ENCODE measurements at places on chromosomes 7 and 10.
A peak's percentile ranks its signal among the peaks of the same experiment; 100 is the strongest.

- no peaks in the 10 kb centered on the region for H3K4me1 ChIP-seq
- DNase-seq = no peak
- H3K4me3 ChIP-seq = no peak overlapping the region
Observed at GRCh38 chr7:142863891-142864685, 9.2 kb downstream of the EPHB6 start.

GRCh38 chr10:43781480-43782361, 133.0 kb upstream of the ZNF32 start:
- H3K4me3 ChIP-seq = peak overlapping the region; percentile 65
- no peaks in the 10 kb centered on the region for H3K27me3 ChIP-seq
- peak overlapping the region; percentile 83 for H3K27ac ChIP-seq
- peaks cover 30% of the 10 kb centered on the region for H3K4me1 ChIP-seq
- peaks cover 4% of the 10 kb centered on the region for H3K36me3 ChIP-seq

DNA sequence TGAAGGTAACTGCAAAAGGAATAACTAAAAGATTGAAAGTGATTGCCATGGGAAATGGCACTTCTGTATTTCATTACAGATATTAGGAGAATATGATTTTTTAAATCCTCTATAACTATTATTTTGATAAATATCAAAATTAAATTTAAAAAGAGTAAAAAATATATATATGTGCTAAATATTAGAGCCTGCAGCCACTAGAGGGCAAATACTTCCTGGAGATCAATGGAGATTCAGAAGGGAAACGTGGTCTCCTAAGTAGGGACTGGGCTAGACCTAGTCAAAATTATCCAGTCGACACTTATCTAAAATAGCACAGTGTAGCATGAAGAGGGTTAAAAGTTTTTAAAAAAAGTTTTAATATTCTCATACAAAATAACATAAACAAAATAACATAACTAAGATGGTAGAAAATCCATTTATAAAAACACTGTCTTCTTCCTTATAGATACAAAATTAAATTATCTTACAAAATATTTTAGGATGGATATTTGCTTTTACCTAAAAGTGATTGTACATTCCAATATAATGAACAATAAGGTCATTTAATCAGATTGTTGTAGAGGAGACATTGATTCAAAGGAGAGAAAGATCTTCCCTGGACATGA, 434.3 kb downstream of the MDFIC start:
- peaks cover 2% of the 10 kb centered on the region for H3K27me3 ChIP-seq
- no peak overlapping the region for H3K27ac ChIP-seq
- no peak overlapping the region for H3K4me3 ChIP-seq
- DNase-seq = no peak
- H3K4me1 ChIP-seq = no peaks in the 10 kb centered on the region
- no peaks in the 10 kb centered on the region for H3K36me3 ChIP-seq

GRCh38 chr7:134891262-134891695, 95.0 kb upstream of the AGBL3 start:
- peaks cover 6% of the 10 kb centered on the region for H3K27me3 ChIP-seq
- H3K36me3 ChIP-seq = peaks cover 3% of the 10 kb centered on the region
- H3K27ac ChIP-seq = no peak overlapping the region
- DNase-seq = no peak
- H3K4me3 ChIP-seq = peak overlapping the region; percentile 36
- H3K4me1 ChIP-seq = peaks cover 14% of the 10 kb centered on the region

GRCh38 chr7:83970081-83970480, 224.5 kb downstream of the SEMA3A start:
- H3K36me3 ChIP-seq = no peaks in the 10 kb centered on the region
- no peaks in the 10 kb centered on the region for H3K4me1 ChIP-seq
- no peaks in the 10 kb centered on the region for H3K27me3 ChIP-seq
- no peak overlapping the region for H3K27ac ChIP-seq
- no peak overlapping the region for H3K4me3 ChIP-seq
- no peak for DNase-seq

- H3K27ac ChIP-seq = no peak overlapping the region
- no peaks in the 10 kb centered on the region for H3K27me3 ChIP-seq
- H3K4me1 ChIP-seq = no peaks in the 10 kb centered on the region
- H3K4me3 ChIP-seq = no peak overlapping the region
- H3K36me3 ChIP-seq = no peaks in the 10 kb centered on the region
Observed at GRCh38 chr7:110309941-110310340, 781.0 kb upstream of the LRRN3 start.

DNA sequence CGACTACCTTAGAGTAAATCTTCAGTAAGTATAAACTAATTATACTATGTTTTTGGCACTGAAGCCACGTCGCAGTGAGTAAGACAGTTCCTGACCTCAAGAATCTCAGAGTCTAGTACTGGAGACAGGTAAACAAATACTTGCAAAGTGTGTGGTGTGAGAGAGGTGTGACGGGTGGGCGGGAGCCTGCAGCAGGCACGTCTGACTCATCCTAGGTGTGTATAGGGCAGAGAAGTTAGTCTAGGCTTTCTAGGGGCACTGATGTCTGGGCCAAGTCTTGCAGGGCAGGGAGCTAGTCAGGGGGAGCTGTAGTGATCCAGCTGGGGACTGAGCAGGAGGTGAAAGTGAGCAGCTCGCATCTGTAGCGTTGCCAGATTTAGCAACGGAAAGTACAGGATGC, 35.9 kb upstream of the SFTPD start:
- H3K27me3 ChIP-seq = peaks cover 49% of the 10 kb centered on the region
- H3K36me3 ChIP-seq = no peaks in the 10 kb centered on the region
- H3K4me3 ChIP-seq = no peak overlapping the region
- H3K4me1 ChIP-seq = peaks cover 24% of the 10 kb centered on the region
- peak overlapping the region; percentile 28 for H3K27ac ChIP-seq

DNA sequence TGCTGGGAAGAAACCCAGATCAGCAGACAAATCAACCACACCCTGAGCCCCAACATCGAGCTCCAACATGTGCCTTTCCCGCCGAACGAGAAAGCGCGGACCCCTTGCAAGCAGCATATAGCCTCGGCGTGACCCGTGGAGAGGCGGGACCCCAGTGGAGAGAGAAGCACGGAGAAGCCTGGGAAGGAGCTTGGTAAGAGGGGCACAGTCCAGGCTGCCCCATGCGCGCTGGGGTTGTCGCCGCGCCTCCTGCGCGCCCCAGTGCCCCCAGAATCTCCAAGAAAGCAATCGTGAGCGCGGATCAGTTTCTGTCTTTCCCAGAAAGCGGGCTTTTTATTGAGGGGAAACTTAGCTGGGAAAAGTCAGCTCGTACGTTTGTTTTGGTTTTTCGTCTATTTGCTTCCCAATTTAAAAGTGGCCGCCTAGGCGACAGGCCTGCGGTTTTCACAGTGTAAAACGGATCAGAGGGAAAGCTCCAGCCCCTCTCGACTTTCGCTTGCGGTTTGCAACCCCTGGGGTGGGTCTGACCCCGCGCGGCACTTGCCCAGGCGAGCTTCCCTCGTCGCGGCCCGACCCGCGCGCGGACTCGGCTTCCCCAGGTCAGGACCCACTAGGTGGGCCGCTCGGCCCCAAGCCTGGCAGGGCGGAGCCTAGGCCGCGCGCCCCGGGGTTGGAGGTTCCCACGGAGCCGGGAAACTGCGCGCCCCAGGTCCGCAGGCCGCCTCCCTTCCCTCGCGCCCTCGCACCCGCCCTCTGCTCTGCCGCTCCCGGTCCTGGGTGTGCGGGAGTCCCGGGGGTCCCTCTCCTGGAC, 31.1 kb downstream of the SKIDA1 start:
- H3K27me3 ChIP-seq = peaks cover 65% of the 10 kb centered on the region
- H3K4me1 ChIP-seq = peaks cover 19% of the 10 kb centered on the region
- no peak overlapping the region for H3K27ac ChIP-seq
- H3K36me3 ChIP-seq = no peaks in the 10 kb centered on the region

DNA sequence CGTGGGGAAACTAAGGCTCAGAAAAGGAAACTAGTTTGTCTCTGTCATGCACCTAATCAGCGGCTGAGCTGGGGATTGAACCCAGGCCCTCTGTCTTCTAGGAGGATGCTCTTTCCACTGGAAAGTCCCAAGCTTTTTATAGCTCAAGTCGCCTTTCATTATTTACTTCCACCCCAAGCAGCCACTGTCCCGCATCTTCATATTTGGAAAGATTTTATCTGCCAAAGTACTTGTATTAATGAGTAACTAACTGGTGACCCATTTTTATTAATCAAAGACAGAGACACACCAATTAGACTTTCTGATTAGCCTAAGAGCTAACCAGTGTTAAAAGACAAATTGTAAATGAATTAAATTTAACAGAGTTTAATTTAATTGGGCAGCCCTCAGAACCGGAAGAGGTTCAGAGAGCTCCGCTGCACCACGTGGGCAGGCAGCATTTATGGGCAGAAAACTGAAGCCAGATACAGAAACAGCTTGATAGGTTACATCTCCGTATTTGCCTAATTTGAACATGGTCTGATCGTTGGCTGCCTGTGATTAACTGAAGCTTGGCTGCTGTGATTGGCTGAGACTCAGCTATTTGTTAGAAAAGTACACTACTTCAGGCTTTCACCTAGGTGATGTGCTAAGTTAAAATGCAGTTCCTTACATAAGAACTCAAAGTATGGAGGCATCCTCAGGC, 78.5 kb upstream of the PDCD4 start:
- no peaks in the 10 kb centered on the region for H3K27me3 ChIP-seq
- no peaks in the 10 kb centered on the region for H3K36me3 ChIP-seq
- no peak for DNase-seq

DNA sequence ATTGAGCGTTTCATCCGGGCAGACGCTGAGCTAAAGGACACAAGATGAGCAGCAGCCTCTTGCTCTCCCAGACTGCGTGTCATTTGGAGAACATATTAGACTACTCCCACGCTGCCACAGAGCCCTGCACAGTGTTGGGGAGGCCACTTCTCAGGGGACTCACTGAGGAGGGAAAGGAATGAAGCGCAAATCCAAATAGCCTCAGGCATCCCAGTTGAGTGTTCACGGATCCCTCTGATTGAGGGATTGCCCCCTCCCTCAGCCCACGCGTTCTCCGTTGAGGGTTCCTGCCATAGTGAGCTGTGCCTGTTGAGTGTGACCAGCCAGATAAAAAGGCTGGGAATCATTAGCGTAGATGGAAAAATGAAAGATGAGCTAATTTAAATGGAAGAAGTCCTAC, 563.4 kb downstream of the ACTR3B start:
- no peak for DNase-seq
- H3K36me3 ChIP-seq = no peaks in the 10 kb centered on the region
- H3K4me3 ChIP-seq = no peak overlapping the region

DNA sequence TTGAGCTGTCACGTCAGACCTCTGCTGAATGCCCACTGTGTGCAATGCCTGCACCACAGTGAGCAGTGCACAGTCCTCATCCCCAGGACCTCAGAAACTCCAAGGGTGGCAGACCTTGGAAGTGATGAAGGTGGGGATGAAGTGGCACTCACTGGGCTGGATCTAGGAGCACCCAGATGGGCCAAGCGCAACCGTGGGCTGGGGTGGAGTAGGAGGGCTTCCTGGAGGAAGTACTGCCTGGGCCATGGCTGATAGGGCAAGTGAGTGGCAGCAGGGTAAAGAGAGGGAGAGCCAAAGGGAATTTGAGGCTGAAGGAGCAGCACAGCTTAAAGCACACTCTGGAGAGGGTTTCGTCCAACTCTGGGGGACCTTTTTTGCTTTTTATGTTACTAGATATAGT, 52.3 kb downstream of the RBM20 start:
- H3K4me3 ChIP-seq = no peak overlapping the region
- H3K36me3 ChIP-seq = no peaks in the 10 kb centered on the region
- H3K27ac ChIP-seq = no peak overlapping the region
- peaks cover 17% of the 10 kb centered on the region for H3K27me3 ChIP-seq
- no peak for DNase-seq
- H3K4me1 ChIP-seq = no peaks in the 10 kb centered on the region

DNA sequence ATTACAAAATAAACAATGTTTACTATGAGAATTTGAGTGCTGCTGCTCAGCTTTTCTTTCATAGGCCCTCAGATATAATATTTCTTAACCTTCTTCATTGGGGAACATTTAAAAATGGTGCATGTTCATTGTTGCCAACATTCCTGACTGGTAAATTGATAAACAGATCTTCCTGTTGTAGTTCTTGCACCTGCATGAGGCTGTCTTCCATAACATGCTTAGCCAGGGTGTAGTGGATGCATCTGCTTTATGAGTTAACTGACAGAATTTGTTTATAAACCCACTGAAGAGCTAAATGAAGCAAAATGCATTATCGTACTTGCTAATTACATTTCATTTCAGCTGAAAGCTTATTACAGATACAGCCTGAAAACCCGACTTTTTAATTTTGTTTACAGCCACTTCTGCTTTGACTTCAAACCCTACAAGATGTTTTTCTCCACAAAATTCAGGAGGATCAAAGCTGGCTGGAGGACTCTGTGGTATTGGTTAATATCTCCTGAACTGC, 177.2 kb downstream of the SEM1 start:
- no peak for DNase-seq
- no peaks in the 10 kb centered on the region for H3K4me1 ChIP-seq
- no peaks in the 10 kb centered on the region for H3K36me3 ChIP-seq
- H3K27me3 ChIP-seq = peaks cover 44% of the 10 kb centered on the region

DNA sequence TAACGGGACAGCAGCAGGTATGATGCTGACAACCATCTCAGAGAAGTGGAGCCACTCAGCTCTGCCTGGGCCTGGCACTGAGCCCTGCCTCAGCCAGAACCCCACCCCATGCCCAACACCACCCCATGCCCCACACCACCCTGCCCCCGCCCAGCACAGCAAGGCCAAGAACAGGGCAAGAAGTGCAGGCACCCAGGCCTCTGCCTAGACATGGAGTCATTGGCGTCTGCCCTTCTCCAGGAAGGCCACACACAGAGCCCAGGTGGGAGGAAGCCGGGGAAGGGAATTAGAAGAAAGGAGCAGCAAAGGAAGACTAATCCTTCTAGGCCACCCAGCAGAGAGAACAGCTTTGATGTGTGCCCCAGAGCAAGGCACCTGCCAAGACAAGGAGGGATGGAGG, 18.9 kb downstream of the CAMK2G start:
- H3K27me3 ChIP-seq = no peaks in the 10 kb centered on the region
- H3K4me1 ChIP-seq = peaks cover 41% of the 10 kb centered on the region
- peaks cover 67% of the 10 kb centered on the region for H3K36me3 ChIP-seq

GRCh38 chr7:94253686-94254085, 141.0 kb upstream of the COL1A2 start:
- DNase-seq = no peak
- peaks cover 3% of the 10 kb centered on the region for H3K27me3 ChIP-seq
- H3K36me3 ChIP-seq = no peaks in the 10 kb centered on the region
- no peaks in the 10 kb centered on the region for H3K4me1 ChIP-seq

GRCh38 chr10:52956861-52957260, 184.3 kb upstream of the MBL2 start:
- no peaks in the 10 kb centered on the region for H3K36me3 ChIP-seq
- H3K4me1 ChIP-seq = no peaks in the 10 kb centered on the region
- DNase-seq = no peak
- no peak overlapping the region for H3K27ac ChIP-seq
- no peaks in the 10 kb centered on the region for H3K27me3 ChIP-seq
- H3K4me3 ChIP-seq = no peak overlapping the region

GRCh38 chr10:90373911-90374310, 483.9 kb downstream of the HTR7 start:
- no peaks in the 10 kb centered on the region for H3K4me1 ChIP-seq
- H3K36me3 ChIP-seq = no peaks in the 10 kb centered on the region
- no peak overlapping the region for H3K4me3 ChIP-seq
- DNase-seq = no peak
- H3K27ac ChIP-seq = no peak overlapping the region
- no peaks in the 10 kb centered on the region for H3K27me3 ChIP-seq

GRCh38 chr7:2863461-2864066, 19.5 kb upstream of the GNA12 start:
- H3K4me3 ChIP-seq = peak overlapping the region; percentile 81
- H3K27ac ChIP-seq = peak overlapping the region; percentile 81
- H3K27me3 ChIP-seq = peaks cover 2% of the 10 kb centered on the region
- no peaks in the 10 kb centered on the region for H3K36me3 ChIP-seq
- peaks cover 19% of the 10 kb centered on the region for H3K4me1 ChIP-seq

GRCh38 chr10:78397786-78398185, 364.1 kb downstream of the RPS24 start:
- no peaks in the 10 kb centered on the region for H3K36me3 ChIP-seq
- H3K4me1 ChIP-seq = no peaks in the 10 kb centered on the region
- no peak overlapping the region for H3K4me3 ChIP-seq
